ENCODE measurements at places on chromosomes 7 and 10.
A peak's percentile ranks its signal among the peaks of the same experiment; 100 is the strongest.

DNA sequence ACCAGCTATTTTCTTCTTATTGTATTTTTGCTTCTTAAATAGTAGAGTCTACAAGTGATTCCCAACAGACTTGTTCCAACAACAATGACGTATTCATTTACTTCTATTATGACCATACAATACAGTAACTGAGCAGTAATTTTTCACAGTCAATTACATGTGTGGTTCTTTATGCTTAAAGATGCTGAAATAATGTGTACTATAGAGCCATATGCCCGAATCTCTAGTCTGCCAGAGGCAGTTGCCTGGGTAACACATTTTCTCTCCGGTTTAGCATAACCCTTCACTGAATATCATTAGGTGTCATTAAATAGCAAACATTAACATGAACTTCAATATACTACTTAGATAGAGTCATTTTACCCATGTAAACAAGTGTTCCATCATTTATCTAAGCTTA lies 75.0 kb downstream of the SLC25A13 start:
- no peak for DNase-seq

DNA sequence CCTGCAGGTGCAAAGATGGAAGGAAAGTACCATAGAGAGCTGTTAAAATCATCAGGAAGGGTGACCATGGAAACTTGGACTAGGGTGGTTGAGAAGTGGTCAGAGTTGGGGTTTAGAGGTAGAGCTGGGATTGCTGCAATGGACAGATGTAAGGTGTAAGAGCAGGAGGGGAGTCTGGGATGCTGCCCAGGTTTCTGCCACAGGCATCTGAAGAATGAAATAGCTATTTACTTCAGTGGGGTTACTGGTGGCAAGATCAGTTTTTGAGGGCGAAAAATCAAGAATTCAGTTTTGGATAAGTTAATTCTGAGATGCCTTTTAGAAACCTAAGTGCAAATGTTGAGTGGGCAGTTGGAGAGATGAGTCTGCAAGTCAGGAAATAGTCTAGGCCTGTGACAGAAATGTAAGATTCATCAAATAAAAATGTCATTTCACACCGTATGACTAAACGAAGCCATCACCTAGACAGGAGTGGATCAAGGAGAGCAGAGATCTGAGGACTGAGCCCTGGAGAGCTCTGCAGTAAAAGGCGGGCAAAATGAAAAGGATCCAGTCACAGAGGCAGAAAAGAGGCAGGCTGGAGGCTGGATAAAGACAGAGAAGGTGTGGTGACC lies 22.7 kb upstream of the TOMM7 start:
- no peak for DNase-seq

DNA sequence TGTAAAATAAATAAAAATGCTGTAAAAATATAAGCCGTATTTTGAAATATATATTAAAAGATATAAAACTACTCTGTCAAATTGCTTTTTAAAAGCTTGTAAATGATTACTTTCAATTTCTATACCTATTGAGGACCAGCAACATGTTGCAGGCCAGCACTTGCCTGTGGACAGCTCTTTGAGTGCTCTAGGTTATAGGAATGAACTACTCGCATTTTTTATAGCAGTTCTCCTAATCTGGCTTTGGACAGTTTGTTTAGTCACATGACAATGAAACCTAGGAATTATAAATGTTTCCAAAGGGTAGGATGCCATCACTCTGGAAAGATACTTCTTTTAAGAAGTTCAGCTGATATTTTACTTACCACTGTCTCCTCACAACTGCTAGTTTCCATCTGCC lies 117.7 kb upstream of the PTPRZ1 start:
- no peak for DNase-seq

DNA sequence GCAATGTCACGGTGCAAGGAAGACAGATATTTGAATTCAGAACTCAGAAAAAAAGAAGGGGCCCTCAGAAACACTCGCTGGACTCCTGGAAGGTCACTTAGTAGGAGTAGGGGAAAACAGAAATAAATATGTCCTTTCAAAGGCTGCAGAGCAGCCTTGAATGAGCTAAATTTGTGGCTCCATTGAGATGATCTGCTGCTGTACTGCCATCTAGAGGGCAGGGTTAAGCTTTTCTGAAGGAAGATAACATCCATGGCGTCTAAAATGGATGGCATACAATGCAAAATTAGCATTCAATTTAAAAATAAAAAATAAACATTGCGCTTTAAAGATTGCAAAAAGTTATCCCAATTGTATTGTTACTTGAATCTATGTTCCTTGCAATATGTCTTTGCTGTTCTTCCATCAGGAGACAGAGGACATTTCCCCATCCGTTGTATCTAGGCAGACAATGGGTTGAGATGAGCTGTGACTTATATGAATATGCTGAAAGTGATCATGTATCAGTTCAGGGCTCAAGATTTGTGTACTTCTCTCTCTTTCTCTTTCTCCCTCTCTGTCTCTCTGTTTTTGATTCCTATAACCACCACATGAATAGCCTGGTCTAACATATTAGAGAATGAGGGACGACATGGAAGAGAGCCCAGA lies 642.2 kb downstream of the SH2D4B start:
- no peak for DNase-seq

- no peak for DNase-seq
Measured at GRCh38 chr7:74068378-74069085, 15.1 kb upstream of the LIMK1 start.

GRCh38 chr10:104344219-104344618 lies 6.0 kb upstream of the ITPRIP start:
- no peak for DNase-seq

GRCh38 chr7:121328508-121329190 lies at the start of gene WNT16:
Gene WNT16, plus strand, starts transcription at chr7:121329000. Its CDS starts 293 bp downstream, at chr7:121329293.
- DNase-seq: no peak

- DNase-seq: no peak
Measured at GRCh38 chr7:94525923-94526322, 16.3 kb downstream of the CASD1 start.

GRCh38 chr10:72316386-72316700 lies 38.4 kb downstream of the DNAJB12 start:
- no peak for DNase-seq

GRCh38 chr7:130384371-130384801 lies 4.1 kb downstream of the CPA1 start:
- peak; percentile 27 for DNase-seq

GRCh38 chr7:128790315-128791041 lies 1.3 kb upstream of the CCDC136 start:
- no peak for DNase-seq

- DNase-seq: no peak
Measured at GRCh38 chr10:113665806-113666354, 2.0 kb upstream of the NRAP start.

- no peak for DNase-seq
Measured at GRCh38 chr7:155710031-155710430, 65.6 kb downstream of the RBM33 start.

DNA sequence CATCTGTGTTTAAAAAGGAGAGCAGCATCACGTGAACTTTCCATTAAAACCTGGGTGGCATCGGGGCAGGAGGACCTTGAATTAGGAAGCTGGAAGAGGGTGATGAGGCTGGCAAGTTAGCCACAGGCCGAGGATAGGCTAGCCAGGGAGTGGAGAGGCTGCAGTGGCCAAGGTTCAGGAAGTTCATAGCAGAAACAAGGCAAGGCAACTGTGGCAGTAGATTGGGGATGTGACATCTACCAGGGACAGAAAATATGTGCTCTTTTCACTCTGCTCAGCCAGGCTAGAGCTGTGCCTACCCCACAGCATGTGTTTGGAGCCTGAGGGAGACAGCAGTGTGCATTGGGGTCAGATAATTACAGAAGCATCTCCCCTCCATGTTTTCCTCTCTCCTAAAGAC lies 2.2 kb upstream of the INPP5F start:
- DNase-seq: no peak

DNA sequence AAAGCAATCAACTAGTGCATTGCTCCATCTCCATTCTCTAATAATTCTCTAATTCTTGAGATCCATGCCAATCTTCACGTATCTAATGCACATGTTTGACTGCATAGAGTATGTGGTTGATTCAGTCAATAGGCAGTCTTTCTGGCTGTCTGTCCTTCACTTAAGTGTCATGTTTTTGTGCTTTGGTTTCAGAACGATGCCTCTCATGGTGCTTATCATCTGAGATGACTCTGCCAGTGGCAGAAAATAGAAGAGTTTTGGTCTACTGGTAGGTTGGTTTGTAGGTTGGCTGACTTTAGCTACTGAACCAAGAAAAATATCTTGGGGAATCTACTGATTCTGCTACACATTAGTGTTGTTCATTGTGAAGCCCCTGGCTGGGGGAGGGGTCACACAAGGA lies 364.2 kb downstream of the SFMBT2 start:
- no peak for DNase-seq

GRCh38 chr7:31873816-31874597 lies 187.0 kb downstream of the PPP1R17 start:
- no peak for DNase-seq

DNA sequence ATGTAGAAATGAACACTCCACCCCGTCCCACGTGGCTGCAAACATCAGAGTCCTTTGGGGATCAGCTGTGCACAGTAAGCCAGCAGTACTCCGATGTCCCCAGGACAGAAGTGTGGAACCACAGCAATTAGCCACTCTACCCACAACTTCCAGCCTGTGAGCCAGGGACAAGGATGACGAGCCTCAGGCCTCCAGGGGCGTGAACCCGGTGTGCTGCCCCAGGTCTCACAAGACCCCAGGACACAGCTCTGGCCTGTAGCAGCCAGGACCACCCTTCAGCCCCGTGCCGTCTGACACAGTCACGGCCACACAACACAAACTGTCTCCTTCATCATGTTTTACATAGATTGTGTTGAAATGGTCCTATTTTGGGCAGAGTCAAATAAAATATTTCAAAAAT lies 113.0 kb upstream of the DIP2C start:
- no peak for DNase-seq

DNA sequence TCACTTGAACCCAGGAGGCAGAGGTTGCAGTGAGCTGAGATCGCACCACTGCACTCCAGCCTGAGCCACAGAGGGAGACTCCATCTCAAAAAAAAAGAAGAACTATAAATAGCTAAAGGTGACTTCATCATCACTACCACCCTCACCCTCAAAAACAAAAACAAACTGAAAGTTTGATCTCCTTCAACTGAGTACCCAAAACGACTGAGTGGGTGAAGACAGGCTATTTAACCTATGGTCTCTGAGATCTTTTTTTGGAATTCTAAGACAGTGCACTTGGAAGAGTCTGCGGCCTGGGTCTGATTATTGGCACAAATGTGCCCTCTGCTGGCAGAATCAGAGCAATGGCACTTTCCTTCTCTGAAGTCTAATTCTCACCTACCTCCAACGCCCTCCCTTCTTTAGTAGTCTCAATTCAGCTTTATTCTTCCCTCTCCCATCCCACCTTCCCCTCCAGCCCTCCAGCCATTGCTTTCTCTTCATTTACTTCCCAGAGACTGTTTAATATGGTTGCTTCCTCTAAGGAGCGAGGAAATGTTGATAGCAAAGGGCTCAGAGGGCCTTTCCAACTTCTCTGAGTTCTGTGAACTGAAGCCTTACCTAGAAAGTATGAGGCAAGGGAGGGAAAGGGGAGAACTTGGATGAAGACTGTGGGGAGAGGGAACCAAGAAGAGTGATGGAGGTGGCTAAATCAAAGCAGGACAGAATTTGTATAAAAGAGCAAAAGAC lies 2.9 kb upstream of the MYOZ1 start:
- peak; percentile 76 for DNase-seq

DNA sequence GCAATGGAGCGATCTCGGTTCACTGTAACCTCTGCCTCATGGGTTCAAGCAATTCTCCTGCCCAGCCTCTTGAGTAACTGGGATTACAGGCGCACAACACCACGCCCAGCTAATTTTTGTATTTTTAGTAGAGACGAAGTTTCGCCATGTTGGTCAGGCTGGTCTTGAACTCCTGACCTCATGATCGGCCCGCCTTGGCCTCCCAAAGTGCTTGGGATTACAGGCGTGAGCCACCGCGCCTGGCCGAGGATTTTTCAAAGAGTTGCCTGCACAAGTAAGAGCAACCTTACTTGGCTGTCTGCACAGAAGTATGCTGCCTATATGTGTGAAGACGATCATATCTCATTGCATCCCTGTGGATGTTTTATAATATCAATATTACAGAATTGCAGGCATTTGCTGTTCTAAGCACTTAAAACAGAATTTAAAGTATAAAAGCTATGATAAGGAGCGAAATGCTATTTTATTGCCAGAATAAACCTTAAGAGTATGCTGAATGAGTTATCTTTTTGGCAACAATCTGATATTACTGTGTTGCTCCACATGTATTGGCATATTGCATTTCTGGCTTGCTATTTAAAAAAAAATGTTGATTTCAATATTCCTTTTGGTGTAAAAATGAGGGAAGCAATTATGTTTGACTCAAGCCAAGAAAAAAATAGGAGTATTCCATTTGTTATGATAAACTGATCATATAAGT lies 379.4 kb upstream of the SEMA3D start:
- DNase-seq: no peak

DNA sequence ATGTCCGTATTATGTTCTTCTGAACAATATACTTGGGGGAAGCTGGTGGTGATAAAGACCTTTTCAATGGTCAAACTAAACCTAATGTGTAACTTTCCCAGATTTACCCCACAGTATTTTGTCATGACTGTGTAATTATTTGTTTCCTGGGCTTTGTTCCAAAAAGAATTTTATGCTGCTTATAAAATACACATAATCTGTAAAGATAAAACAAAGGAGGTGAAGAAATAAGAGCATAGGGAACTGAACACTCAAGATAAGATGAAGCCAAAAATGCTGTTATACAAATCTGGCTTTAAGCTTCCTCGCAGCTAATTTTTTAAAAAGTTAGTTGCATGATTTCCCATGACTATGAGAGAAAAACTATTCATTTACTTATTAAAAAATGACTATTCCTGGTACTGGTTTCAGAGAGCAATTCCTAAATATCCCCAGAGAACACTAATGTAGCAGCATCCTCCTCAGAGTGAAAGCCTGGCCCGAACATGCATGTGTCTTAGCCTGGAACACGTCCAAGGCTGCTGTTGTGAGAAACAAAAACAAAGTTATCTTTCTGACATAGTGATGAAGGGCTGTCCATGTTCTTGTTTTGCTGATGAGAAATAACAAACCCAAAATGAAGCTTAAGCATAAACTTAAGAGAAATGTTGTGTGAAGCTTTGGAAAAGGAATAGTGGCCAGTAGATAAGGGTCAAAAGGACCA lies 33.9 kb downstream of the MALSU1 start:
- no peak for DNase-seq

DNA sequence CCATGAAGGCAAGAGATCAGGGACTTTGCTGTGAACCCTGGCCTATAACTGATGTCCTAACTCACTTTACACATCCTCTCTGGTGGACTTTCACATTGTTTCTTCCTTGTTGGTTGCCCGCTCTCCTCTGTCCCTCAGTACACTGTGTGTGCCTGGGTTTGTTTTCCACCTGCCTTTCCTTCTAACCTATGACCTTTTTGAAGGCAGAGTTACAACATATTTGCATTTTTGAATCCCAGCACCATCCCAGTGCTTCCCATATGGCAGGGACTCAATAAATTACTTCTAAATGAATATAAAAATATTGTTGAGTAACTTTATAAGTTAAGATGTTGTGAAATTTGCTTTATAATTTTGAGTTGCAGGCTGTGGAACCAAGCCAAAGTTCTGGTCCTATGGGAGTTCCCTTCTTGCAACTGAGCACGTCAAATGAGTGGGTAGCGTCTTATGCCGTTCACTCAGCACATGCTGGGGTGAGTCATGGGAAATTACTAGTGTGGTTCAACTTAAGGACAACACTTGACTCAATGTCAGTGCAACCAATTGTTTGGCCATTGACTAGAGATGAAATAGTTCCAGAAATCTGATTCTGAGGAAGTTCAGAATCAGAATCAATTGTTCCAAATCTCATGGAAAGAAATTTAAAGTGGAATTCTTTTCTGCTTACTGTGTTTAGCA lies 250.9 kb downstream of the TWIST1 start:
- peak; percentile 88 for DNase-seq

Data from suppressor macrophage treated with lipopolysaccharide for 1 hour (primary cell).